ENCODE measurements at places on chromosomes 11 and 22.

DNA sequence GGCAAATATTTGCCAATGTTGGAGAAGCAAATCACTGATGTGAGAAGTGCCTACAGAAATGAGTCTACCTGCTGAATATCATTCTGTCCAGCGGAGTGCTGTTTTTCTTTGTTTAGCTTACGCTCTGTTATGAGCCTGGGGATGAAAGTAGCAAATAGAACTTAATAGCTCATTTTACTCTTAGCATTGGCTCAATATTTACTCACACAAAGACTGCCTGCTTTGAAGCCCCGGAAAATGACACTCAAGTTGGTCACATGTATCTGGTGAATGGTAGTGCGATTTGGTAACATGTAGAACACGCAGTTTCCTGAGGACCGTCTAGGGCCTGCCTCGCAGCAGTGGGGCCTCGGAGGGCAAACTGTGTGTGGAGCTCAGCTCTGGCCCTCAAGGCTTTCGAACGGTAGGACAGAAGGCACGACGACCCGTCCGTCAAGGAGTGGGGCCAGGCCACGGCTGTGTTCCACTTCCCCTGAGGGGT lies 38.9 kb downstream of the TBC1D22A start:
- DNase-seq: no peak

DNA sequence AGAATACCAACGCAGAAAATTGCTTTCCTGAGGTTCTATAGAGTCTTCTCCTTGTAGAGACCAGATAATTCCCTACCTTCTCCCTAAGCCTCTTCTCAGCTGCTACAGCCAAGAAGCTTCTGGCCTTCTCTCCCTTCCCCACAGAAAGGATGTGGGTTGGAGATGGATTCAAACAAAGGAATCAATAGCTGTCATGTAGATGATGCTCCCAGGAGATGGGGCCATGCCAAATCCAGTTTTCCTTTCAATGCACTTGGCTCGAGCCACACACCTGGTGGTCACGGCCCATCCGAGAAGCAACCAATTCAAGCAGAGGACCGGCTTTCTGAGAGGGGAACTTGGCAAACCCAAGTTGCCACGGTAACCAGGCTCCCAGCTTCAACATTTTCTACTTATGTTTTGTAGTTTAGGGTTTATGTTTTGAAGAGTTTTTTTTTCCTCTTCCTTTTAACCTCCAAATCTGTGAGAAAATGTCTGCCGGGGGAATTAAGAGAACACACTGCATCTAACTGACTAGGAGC lies 31.3 kb upstream of the OPCML start:
- no peak for DNase-seq

DNA sequence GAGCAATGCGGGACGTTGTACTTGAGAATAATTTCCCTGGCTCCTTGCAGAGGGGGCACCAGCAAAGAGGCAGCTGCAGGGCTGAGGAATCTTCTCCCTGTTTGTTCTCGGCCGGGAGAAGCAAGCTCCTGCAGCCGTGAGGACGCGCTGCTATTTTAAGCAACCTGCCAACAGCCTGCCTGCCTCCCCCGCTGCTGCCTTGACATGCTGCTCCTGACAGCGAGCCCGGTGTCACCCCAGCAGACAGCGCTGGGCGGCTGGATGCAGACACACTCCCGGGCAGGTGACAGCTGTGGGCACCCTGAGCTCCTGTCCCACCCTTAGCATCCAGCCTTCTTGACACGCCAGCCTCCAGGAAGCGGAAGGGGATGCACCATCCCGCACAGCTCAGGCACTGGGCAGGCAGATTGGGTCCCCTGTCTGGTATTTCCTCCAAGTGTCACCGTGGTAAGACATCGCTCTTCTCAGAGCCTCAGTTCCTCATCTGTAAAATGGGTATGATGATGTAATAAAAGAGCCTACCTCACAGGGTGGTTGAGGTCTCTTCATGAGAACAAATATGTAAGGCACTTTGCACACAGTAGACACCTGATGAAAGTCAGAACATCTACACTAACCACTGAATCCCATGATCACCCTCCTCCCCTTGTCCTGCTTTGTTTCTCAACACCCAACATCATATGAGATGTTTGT lies 530.6 kb downstream of the MN1 start:
- no peak for DNase-seq

DNA sequence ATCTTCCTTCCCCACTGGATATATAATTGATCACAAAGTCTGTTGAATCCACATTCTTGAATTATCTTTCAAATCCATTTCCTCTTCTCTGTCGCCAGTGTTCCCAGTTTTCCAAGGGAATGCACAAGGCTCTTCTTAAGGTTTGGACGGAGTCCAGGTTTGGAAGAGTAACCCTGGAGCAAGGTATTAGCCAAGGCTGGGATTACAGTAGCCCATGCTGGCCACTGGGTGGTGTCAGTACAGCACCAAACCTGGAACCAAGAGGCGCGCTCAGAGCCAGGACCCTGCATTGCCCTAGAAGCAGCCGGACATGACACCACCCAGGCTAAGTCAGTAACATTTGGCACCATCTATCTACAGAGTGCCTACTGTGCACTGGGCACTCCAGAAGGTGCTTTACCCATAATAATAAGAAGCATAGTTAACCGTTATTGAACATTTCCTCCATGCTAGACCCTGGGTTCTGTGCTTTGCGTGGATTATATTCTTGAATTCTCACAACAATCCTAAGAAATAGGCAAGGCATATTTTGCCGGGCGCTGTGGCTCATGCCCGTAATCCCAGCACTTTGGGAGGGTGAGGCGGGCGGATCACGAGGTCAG lies 48.0 kb upstream of the CLPB start:
- DNase-seq: no peak

DNA sequence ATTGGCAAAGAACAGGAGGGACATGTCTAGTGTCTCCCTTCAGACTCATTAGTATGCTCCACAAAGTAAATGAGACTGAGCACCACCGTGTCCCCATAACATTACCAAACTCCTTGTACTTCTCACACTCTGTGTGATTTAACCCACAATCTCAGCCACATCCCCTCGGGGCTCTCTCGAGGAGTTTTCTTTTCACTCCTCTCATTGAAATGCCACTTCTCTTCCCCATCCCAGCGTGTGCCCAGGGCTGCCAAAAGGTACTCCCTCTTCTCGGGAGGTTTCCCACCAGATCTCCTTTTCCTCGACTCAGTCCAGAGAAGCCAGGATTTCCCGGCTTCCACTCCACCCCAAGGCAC lies 1.1 kb downstream of the RBFOX2 start:
- DNase-seq: no peak

GRCh38 chr11:3169255-3170043 lies 4.3 kb upstream of the OSBPL5 start:
- no peak for DNase-seq

- no peak for DNase-seq
Observed at GRCh38 chr11:119805663-119806062, 76.7 kb upstream of the NECTIN1 start.

GRCh38 chr11:119347242-119347641 lies 737 bp upstream of the MFRP start:
- DNase-seq: no peak

GRCh38 chr11:69704508-69705253 lies 859 bp upstream of the FGF19 start:
- DNase-seq: no peak

DNA sequence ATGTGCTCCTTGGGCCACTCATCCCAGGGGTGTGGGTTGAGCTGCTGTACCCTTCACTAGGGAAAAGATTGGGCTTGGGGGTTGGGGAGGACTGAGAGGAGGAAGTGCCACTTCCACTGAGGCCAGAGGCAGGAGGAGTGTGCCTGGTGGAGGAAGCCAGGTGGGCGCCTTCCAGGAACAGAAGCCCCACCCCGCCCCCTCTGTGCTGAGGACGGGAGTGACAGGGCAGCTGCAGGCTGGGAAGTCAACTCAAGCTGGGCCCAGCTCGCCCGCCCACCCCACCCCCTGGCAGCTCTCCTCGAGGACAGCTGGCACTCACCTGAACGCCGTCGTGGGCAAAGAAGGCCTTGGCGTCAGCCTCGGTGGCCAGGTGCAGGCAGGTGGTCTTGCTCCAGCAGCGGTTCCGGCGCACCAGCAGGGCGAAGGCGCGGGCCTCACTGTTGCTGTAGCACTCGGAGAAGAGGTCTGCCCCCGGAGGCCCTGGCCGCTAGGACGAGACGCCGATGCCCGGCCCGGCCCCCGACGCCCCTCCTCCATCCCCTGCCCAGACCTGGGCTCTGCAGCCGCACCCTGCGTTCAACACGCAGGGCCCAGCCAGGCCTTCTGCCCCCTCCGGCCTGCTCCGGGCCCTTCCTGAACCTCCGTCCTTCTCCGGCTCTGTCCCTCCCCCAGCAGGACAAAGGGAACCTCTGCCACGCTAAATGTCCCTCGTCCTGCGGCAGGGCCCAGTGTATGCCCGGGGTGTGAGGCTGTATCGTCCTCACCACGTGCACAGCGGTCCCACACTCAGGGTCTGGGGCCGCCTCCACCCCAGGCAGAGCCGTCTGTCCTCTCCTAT lies 13.4 kb downstream of the TSSC4 start:
- DNase-seq: no peak

GRCh38 chr22:17444204-17444504 lies 74.9 kb downstream of the CECR2 start:
- no peak for DNase-seq

GRCh38 chr11:46302866-46303265 lies 25.4 kb downstream of the CREB3L1 start:
- DNase-seq: no peak
